ENCODE measurements at places on chromosomes 11 and 22.

- DNase-seq = no peak
Measured at GRCh38 chr11:5618807-5619206, 6.0 kb upstream of the TRIM34 start.

DNA sequence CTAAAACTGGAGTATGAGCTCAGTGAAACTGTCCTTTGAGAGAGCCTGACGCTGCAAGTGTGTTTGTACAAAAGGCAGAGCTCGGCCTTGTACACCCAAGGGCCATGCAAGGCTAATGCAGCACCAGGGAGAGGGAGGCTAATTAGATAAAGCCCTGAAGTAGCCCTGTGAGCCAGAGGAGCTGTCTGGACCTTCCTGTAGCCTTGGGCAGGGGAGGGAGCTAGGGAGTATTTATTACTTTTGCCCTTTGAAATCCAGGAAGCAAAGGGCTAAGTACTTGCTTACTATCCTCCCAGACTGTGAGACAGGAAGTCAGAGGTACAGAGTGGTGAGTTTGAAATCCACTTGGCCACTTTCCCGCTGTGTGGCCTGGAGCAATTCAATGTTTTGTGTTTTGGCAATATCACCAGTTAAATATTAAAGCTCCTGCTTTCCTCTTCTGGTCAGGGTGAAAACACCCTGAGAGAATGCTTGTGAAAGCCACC, 10.2 kb upstream of the LDHA start:
- DNase-seq = peak; percentile 88

- peak; percentile 53 for DNase-seq
Measured at GRCh38 chr11:73980001-73980961, 2.4 kb downstream of the UCP2 start.

DNA sequence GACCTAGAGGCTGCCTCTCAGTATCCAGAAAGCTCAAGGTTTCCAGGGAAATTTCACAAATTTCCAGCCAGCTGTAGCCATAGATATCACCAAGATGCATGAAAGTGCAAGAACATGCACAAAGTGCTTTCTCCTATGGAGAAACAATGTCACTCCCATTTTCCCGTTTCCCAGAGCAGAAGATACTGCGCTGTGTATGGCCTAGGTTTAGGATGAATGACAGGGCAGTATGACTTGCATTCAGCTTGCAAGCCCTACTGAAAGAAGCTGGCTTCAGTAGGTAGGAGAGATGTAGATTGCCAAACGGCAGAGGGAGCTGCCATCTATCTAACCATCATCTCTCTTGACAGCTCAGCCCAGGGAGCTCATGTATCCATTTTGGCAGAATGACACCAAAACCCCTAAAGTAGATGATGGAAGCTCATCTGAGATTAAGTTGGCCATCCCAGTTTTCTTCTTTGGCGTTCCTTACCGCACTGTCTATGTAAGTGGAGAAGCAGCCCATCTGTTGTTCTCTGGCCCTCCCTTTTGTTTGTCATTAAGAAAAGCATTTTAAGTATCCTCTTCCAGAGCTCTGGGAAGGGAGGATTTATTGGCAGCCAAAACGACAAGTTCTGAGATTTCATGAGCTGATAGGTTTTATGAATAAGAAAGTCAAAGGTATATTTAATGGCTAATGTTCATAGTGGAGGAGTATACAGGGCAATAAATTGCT, 4.6 kb downstream of the TECTA start:
- no peak for DNase-seq

GRCh38 chr11:113372309-113372708, 15.3 kb upstream of the ANKK1 start:
- DNase-seq = no peak

DNA sequence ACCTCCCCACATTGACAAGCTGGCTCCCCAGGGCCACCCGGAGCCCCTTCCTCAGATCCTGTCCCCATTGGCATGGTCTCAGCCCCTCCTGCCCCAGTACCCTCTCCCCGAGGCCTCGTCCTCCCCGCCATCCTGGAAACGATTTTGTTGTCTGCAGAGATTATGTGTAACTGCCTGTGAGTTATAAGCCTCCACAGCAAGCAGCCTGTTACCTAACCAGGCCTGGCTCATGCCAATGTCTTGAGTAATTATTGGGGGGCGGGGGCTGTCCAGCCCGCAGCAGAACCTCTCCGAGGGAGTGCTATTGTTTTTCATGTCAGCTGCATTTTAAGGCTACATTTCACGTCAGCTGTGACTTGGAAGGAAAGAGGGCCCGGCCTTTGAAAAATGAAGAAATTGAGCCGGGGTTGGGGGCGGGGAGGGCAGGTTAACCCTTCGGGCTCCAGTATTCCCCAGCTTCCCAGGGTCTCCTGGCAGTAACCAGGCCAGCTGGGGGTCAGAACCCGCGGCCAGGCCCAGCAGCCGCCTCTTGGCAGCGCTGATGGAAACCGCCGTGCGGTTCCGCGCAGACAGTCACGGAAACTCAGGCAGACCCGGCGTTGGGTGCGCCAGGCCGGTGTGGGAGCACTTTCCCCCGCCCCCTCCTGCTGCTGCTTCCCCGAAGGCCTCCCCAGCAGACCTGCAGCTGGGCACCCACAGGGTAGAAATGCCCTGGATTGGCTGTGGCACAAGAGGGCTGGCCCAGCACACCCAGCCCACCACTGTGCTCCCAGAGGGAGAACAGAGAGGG, 59.5 kb downstream of the CDKN1C start:
- peak; percentile 95 for DNase-seq

- DNase-seq = peak; percentile 85
Measured at GRCh38 chr11:82775736-82776346, 42.2 kb upstream of the FAM181B start.

GRCh38 chr11:112564228-112564955, 303.7 kb upstream of the PLET1 start:
- DNase-seq = peak; percentile 91

DNA sequence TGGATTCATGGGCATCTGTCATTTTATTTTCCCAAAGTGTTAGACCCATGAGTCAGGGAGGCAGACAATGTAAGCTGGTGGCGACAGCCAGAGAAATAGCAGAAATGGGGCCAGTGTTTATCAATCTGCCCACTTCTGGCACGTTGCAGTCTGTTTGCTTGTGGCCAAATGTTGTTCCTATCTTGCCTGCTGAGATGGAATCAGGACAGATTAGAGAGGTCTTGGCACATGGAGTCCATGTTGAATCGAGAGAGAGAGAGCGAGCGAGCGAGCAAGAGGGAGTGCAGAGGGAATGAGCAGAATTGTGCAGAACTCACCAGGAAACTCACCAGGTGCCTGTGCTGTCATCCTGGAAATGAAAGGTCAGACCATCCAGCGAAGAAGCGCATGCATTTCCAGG, 21.9 kb upstream of the PARVG start:
- no peak for DNase-seq

Measured in islet precursor cell (in vitro differentiated cells).